Stimulated activated CD4-positive, alpha-beta T cell treated with anti-CD3 and anti-CD28 coated beads, Interleukin-4, amount 100 ng/mL, for 1 hour (primary cell): ENCODE measurements at places on chromosomes 6 and 20.

DNA sequence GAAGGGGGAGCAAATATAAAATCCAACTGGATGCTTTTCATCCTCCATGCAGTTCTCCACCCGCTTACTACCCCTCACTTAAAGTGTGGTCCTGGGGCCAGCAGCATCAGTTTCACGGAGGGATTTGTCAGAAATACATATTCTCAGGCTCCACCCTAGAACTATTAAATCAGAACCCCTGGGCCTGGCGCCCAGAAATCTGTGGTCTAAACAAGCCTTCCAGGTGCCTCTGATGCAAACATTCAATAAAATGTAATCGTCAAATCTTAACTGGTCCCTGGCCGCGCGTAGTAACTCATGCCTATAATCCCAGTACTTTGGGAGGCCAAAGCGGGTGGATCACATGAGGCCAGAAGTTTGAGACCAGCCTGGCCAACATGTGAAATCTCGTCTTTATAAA, 47.7 kb downstream of the ATXN1 start:
- no peak for DNase-seq

- DNase-seq, result no peak
These were observed 81.7 kb downstream of the CDH22 start for GRCh38 chr20:46226602-46227001.

- no peak for DNase-seq
These were observed 203.5 kb upstream of the CITED2 start for GRCh38 chr6:139577763-139578604.

GRCh38 chr6:52975580-52975979, 19.5 kb downstream of the GSTA4 start:
- DNase-seq, result no peak

DNA sequence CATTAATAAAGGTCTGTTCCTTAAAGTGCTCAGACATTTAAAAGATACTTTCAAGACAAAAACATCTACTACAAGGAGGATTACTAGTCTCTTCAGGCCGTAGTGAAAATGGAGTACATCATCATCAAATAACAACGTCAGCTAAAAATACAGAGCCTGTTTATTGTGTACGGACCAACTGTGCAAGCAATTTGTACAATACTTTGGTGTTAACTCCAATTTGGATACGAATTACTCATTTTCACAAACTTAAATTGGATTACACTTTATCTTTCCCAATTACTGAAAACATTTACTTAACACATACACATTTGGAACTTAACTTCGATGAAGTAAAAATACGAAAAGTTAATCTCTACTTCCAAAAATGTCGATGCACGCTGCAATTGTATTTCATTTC, 802 bp downstream of the CYP39A1 start:
- DNase-seq, result no peak

DNA sequence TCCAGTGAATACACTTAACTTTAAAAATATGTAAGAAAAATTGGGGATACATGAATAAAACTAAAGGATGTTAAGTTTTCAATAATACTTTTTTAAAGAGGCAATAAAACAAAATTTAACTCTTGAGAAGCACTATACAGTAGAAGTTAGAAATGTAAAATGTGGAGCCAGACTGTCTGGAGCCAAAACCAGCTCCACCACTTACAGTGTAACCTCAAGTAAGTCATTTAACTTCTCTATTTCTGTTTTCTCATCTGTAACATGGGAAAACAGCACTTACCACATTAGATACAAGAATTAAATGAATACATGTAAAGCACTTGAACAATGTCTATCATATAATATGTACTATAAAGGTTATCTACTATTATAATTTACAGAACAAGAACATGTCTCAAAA, 6.7 kb downstream of the ATG5 start:
- DNase-seq, result no peak

GRCh38 chr20:43265449-43265848, 75.7 kb upstream of the PTPRT start:
- no peak for DNase-seq

DNA sequence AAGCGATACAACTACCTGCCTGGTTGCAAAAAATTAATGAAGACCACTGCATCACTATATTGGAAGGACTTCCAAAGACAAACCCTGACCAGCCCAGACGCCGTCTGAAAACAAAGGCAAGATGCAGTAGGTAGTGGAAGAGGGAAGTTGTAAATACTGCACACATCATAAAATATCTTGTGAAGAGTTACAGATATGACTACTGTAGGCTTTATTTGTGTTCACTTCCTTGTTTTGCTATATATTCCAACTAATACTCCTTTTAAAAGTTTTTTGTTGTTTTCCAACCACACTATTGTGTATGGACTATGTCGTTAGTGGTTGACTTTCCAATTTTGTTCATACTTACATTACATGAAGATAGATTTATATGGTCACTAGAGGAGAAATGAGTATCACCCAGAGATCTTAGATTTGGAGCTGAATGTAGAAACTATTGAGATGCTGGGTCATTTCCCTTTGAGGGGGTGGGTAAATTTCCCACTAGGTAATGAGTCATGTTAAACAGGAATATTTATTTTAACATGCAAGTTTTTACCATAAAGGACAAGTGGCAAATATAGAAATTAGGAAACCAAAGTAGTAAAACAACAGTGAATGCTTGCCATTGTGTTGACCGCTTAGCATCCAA, 16.6 kb upstream of the TXLNB start:
- no peak for DNase-seq

- no peak for DNase-seq
These were observed 58.1 kb upstream of the ESR1 start for GRCh38 chr6:151749341-151749740.

DNA sequence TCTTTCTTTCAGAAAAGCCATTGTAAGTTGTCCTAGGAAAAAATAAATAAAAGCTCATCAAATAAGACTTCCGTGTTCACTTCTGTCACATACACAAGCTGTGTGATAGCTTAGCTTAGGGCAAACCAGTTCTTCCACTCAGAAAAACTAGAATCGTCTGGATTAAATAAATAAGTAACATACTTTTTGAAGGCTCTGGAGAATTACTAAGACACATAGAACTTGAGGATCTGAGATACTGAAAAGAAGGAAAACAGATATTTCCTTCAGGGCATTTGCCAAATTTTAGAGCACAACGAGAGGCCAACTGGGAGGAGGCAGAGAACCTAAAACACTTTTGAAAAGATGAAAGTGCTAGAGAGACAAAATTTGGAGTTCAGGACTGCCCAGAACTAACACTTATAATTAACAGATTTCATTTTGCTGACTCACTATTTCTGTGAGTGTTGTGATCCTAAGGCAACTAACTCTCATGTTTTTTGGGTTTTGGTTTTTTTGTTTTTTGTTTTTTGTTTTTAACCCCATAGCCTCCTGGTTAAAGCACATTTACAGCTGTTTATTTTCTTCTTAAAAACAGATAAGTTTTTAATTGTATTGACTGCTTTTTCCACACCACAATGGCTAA, 38.7 kb upstream of the THEMIS start:
- DNase-seq, result no peak

GRCh38 chr6:3226481-3227362, 731 bp downstream of the TUBB2B start:
- DNase-seq, result peak; percentile 29

- DNase-seq, result no peak
These were observed 67.1 kb upstream of the MYLIP start for GRCh38 chr6:16061818-16062217.

DNA sequence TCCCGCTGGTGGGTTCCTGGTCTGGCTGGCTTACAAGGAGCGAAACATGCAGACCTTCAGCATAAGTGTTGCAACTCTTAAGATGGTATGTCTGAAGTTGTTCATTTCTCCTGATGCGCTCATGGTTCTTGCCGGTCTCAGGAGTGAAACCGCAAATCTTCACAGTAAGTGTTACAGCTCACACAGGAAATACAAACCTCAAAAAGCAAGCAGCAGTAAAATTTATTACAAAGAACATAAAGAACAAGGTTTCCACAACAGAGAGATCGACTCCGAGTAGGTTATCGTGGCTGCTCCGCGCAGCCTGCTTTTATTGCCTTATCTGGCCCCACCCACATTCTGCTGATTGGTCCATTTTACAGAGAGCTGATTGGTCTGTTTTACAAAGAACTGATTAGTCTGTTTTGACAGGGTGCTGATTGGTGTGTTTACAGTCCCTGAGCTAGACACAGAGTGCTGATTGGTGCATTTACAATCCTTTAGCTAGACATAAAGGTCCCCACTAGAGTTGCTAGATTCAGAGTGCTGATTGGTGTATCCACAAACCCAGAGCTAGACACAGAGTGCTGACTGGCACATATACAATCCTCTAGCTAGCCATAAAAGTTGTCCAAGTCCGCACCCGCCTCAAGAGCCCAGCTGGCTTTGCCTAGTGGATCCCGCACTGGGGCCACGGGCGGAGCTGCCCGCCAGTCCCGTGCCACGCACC, 39.2 kb downstream of the TRIM27 start:
- DNase-seq, result peak; percentile 59

- DNase-seq, result no peak
These were observed 123.1 kb downstream of the HIVEP2 start for GRCh38 chr6:142821860-142822259.

DNA sequence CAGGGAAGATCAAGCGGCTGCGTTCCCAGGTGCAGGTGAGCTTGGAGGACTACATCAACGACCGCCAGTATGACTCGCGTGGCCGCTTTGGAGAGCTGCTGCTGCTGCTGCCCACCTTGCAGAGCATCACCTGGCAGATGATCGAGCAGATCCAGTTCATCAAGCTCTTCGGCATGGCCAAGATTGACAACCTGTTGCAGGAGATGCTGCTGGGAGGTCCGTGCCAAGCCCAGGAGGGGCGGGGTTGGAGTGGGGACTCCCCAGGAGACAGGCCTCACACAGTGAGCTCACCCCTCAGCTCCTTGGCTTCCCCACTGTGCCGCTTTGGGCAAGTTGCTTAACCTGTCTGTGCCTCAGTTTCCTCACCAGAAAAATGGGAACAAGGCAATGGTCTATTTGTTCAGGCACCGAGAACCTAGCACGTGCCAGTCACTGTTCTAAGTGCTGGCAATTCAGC, 51.6 kb upstream of the TTPAL start:
- no peak for DNase-seq

- no peak for DNase-seq
These were observed 150.5 kb upstream of the PTPN1 start for GRCh38 chr20:50359607-50360217.

GRCh38 chr6:119308048-119308570, 41.5 kb downstream of the MAN1A1 start:
- DNase-seq, result no peak

DNA sequence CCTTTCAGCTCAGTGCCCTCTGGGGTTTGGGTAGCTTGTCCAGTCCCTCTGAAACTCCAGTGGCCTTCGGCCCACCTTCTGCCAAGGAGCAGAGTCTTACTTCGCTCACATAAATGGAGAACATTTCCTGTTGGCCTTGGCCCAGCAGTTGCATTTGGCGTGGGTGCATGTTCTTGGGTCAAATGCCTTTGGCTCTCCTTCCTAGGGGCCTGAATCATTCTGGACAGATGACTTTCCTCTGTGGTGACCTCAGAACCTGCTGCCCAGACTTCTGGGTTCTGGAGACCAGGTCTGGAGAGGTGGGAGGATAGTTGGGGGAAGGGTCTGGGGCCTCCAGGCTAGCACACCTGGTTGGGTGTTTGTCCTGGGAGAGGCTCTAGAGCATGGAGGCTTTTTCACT, 29.3 kb downstream of the BCAS4 start:
- no peak for DNase-seq

DNA sequence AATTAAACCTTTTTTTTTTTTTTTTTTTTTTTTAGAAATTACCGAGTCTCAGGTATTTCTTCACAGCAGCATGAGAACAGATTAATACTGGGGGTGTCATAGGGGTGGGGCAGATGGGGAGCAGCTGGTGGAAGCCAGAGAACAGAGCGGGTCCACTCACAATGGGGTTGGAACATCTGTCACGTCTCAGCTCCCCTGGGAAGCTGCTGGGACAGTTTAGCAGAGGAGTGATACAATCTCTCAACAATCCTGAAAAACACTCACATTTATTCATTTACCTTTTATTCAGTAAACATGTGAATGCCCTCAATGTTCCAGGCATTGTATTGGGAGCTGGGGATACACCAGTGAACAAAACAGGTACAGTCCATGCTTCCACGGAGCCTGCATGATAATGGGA, 162.2 kb downstream of the SMOC2 start:
- no peak for DNase-seq

DNA sequence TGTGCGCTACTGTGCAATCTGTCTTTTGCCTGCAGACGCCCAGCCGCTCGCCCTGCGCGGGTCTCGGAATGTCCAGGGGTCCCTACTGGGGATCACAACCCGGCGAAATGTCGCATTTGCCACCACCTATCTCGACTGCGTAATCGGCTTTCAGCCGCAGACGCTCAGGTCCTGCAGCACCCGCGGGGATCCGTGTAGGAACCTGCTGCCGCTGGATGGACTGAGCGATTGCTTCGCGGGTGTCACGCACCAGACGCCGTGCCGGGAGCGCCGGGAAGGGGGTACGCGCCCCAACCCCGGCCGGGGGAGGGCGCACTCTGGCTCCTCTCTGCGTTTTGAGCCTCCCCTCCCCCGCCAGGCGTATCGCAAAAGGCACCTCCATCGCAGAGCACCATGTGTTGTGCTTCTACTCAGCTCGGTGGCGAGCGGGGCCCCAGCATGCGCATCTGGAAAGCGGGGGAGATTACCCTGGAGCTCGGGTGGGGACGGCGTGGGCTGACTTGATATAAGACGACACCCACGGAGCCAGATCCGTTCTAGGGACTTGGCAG, 747 bp upstream of the PTPRA start:
- DNase-seq, result peak; percentile 81

GRCh38 chr6:13367396-13367795, 39.1 kb upstream of the TBC1D7 start:
- DNase-seq, result no peak

GRCh38 chr6:26224940-26225847, 138.0 kb downstream of the HFE start:
- no peak for DNase-seq

DNA sequence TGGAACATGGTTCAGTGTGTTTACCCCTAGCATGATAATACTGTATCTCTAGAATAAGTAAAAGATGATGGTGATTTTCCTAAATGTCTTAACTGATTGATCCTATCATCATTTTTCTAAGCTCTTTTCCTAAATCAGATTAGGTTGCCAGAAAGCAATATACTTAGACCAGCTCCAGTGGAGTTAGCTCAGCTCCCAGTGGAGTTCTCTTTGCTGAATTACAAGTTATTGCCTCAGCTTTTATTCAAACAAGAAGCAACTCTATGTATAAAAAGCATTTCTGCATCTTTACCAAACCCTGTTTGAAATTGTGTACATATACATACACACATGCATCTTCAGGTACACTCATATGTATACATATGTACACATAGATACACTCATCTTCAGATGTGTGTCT, 44.9 kb downstream of the SNX9 start:
- no peak for DNase-seq

DNA sequence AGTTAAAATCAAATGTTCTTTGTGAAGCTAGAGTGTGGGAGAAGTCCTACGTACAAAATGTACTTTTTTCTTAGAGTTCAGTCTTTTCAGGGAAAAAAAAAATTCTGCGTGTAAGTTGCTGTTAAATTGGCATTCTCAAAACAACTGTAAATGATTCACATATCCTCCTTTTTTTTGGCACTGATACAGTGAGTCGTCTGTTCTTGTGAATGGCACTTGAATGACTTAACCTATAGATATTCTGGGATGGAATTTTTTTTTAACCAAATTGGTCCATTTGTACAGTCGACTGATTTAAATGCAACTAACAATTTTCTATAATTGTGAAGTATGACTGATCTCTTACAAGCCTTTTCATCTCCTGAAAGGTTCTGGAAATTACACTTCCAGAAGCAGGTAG, 5.5 kb upstream of the JAG1 start:
- no peak for DNase-seq
